Stimulated activated CD8-positive, alpha-beta memory T cell treated with anti-CD3 and anti-CD28 coated beads, Interleukin-7, amount 100 ng/mL, for 1 hour (primary cell): ENCODE measurements at places on chromosomes 11 and 22.

DNA sequence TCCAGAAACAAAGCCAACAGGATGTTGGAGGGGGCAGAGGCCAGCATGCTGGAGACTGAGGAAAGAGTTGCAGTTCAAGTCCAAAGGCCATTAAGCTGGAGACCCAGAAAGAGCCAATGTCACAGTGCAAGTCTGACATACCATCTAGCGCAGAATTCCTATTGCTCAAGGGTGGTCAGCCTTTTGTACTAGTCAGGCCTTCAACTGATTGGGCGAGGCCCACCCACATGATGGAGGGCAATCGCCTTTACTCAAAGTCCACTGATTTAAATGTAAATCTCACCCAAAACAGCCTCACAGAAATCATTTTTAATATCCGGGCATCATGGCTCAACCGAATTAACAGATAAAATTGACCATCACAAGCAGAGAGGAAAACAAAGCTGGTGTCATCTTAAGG lies 113.9 kb downstream of the RCN1 start:
- no peak for DNase-seq

DNA sequence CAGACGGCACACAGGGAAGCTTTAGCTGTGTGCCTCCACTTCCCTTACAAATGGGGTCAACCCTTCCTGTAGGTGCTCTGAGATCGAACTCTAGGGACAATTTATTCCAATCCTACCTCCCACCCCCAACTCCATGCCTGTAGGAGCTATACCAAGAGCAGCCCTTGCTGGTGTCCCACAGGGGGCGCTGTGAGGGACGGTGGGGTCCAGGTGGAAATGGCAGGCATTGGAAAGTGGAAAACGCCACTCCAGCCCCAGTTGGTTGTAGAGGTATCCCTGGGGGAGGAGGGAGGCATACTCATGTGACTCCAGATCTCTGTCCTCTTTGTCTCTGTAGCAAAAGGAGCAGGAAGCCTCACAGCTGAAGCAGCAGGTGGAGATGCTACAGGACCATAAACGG lies 161.3 kb downstream of the MYO18B start:
- no peak for DNase-seq

- DNase-seq, result no peak
Observed at GRCh38 chr11:94884376-94884775, 89.0 kb downstream of the CWC15 start.

- DNase-seq, result no peak
Observed at GRCh38 chr11:103433386-103434072, 324.3 kb downstream of the DYNC2H1 start.

GRCh38 chr11:34583818-34584217 lies 37.1 kb upstream of the EHF start:
- DNase-seq, result no peak

DNA sequence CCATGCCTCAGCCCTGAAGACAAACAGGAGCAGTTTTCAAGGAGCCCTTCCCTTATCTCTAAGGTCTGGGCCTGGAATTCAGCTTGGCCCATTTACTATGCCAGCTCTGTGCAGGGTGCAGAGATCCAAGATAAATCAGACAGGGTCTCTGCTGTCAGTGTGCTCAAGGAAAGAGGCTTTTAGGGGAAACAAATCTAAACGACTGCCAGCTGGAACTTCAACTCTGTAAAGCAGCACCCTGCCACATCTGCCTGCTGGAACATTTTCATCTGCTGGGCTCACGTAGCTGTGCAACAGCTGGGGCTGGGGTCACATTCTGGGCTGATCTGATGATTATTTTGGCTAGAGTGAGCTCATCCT lies 19.8 kb upstream of the EHF start:
- no peak for DNase-seq

GRCh38 chr11:94653561-94653960 lies 86.4 kb downstream of the PIWIL4 start:
- DNase-seq, result no peak

GRCh38 chr11:35047179-35047578 lies 91.8 kb upstream of the CD44 start:
- no peak for DNase-seq

DNA sequence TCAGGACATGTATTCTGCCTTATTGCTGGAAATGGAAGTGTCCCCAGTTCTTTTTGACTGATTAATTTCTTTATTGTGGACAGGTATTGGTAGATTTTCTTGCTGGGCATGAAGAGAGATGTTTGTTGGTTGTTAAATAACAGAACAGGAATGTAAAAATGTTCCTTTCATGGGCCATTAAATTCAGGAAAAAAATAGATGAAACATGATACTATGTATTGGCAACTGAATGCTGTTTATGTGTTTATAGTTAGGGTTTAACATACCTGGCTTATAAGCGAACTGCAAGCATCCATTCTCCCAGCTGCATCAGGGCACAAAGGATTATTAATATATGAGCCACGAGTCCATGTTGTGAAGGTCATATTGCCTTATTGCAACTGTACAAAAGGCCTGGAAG lies 368.5 kb downstream of the NELL1 start:
- DNase-seq, result no peak

- no peak for DNase-seq
Observed at GRCh38 chr11:83041126-83041525, 30.6 kb downstream of the RAB30 start.

GRCh38 chr11:8201644-8202365 lies 33.0 kb upstream of the RIC3 start:
- DNase-seq, result no peak

- no peak for DNase-seq
Observed at GRCh38 chr11:2393941-2394817, 6.4 kb upstream of the TSSC4 start.

DNA sequence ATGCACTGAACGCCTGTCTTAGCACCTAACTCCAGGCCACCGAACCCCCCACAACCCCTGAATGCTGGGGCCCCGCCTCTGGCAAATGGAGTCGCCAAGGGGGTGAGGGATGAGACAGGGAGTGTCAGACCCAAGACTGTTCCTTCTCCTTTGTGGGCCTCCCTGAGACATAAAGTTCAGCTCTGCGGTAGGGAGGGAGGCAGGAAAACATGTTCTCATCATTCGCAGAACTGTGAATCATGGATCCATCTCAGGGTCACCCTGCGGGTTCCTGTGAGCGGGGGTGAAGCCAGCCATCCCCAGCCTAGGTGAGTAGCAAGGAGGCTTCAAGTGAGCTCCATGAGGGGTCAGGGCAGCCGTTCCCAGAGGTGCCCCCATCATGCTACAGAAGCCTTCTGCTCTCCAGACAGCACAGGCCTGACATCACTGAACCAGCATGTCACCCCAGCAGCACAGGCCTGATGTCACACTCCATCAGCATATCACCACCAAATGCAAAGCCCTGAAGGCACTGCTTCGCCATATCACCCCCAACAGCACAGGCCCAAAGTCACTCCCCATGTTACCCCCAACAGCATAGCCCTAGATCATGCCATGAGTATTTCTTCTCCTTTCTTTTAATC lies 27.2 kb downstream of the TMPRSS6 start:
- no peak for DNase-seq

DNA sequence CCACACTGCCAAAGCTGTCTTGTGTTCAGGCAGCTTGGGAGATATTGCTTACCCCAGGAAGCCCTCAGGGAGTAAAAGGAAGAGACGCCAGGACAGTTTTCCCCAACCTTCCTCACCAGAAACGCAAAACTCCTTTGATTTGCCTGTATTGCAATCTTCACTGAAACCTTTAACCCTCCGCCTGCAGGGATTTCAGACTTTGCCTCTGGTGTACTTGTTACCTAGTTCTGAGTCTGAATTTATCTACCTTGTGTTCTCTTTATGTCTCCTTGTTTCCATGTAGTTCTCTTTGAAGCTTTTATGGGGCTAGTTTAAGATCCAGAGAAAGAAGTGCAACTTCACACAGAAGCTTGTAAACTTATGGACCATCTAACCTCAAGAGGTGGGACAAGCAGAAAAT lies 154.2 kb downstream of the DSCAML1 start:
- DNase-seq, result no peak

GRCh38 chr11:65789230-65790103 lies 2.6 kb downstream of the OVOL1 start:
- DNase-seq, result no peak

GRCh38 chr11:9849389-9849788 lies 185.5 kb downstream of the SWAP70 start:
- DNase-seq, result no peak

DNA sequence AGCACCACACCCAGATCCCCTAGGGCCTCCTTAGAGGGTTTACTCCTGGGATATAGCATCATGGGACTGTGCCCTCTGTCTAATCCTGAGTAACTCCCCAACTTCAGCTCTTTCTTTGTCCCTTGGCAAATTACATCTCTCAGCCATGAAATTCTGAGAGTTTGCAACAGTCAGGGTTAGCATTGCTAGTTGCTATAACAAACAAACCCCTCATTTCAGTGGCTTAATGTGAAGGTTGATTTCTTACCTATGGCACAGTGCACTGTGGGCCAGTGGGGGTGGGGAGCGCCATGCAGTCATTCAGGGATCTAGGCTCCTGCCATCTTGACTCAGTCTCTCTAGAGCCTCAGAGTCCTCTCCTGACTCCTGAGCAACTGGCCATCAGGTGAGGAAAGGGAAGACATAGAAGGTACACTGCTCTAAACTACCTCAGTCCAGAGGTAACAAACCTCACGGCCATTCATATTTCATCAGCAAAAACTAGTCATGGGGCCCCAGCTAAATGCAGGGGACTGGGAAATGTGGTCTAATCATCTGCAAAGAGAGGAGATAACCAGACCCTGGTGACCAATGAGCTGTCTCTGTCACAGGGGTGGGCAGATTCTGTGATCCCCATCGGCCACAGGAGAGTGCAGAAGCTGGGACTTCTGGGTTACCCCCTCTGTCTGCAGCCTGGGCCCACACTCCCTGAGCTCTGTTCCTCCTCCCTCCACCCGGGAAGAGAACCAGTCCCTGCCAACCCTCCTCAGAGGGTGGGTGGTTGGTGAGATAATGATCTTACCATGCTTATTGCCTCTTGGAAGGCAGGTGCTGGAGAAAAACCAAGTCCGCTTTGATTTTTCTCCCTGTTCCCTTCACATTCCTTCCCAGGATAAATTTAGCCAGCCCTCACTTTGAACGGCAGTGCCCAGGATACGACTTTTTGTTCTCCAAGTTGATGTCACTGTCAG lies 17.5 kb downstream of the PRG3 start:
- DNase-seq, result no peak

- no peak for DNase-seq
Observed at GRCh38 chr11:46322759-46323158, 24.5 kb upstream of the DGKZ start.

GRCh38 chr11:106853850-106854401 lies 164.3 kb downstream of the GUCY1A2 start:
- DNase-seq, result no peak

DNA sequence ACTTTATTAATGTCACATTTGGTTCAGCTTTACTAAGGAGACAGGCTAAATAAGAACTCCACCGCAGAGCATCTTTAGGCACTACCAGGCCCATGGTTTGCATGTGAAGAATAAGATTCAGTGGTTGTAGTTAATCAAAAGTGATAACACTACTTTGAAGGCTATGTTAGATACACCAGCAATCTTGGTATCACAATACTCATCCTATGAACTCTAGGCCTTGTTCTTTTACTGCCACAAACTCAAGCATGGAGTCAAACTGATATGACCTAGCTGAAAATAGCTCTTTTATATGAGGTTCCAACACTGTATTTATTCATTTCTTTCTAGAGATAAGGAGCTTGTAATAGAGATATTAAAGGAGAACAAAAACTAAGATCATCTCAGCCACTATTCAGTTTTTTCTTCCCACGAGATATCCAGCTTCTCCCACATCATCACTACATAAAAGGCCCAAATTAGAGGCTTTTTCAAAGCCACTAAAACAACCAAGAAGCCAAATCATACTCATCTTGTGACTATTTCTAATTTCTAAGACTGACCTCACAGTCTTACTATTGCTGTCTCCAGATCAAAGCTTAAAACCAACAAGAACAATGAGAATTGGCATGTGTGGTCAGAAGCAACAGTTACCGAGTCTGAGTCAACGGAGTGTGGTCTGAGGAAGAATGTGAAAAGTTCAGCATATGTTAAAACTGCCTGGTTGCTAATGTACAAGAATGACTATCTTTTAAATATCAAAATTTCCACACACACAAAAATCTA lies 25.1 kb upstream of the GUCY1A2 start:
- DNase-seq, result no peak

GRCh38 chr11:86743223-86744118 lies 56.9 kb upstream of the PRSS23 start:
- no peak for DNase-seq

DNA sequence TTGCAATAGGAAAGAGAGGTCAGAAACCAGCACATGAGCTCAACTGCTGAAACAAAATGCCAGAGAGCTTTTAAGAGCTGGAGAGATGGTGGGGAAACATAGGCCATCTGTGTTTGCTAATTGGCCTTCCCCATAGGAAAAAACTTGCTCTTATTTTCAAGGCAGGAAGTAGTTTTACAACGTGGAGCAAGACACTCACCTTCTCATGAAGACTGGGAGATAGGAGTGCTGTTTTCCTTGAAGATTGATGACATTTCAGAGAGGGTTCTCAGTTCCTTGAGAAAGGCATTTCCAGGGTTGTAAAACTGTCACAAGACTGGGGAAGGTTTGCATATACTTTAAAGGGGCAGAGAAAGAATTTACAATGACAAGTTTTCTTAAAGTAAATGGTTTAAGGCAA lies 586.3 kb upstream of the RAG2 start:
- DNase-seq, result no peak

GRCh38 chr11:118827118-118827517 lies 36.2 kb upstream of the DDX6 start:
- DNase-seq, result no peak

GRCh38 chr11:19453651-19454257 lies 213.0 kb upstream of the E2F8 start:
- no peak for DNase-seq

DNA sequence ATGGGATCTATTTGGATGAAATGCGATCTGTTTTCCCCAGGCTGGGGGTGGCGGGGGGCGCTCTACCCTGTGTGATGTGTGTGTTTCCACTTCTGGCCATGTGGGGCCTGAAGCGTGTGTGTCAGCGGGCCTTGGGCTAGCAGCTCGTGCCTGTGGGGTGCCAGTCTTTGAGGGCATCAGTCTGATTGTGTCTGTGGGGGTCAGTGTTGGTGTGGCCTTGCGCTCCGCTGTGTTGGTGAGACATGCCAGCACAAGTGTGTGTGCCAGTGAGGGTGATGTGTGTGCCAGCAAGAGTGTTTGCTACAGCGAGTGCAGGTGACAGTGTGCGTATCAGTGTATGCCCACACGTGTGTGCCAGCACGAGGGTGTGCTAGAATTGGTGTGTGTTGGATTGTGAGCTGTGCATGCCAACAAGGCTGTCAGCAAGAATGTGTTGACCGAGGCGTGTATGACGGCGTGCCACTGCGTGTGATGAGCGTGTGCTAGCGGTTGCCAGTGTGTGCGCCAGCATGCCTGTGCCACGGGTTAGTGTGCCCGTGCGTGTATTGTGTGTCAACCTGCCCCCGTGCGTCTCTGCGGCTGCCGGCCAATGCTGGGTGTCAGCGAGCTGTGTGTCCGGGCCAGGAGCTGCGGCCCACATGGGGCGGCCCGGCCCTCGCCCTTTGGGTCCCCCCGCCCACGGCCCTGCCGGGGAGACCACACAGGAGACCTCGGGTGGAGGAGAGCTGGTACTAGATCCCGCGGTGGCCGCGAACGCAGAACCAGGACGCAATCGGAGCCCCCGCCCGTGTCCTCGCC lies 519 bp downstream of the ARRB1 start:
- DNase-seq, result no peak

- DNase-seq, result no peak
Observed at GRCh38 chr11:76248210-76248609, 41.9 kb upstream of the WNT11 start.
